ENCODE measurements at places on chromosomes 6 and 20. TPM values are rescaled to one million over a fixed set of nuclear protein-coding genes. Genes with fewer than 3 reads are reported as not detected.

Gene RAET1E
- total RNA-seq = 0.39 TPM

Gene FAM184A
- 1.8 TPM for total RNA-seq

Gene PPP1R16B
- not detected for total RNA-seq

Gene AKAP12
- 207 TPM for total RNA-seq

Gene VPS16
- 29.0 TPM for total RNA-seq

Gene SAPCD1
- total RNA-seq = 0.54 TPM

Gene ENPP4
- total RNA-seq = 1.6 TPM

Gene ALDH5A1
- 5.0 TPM for total RNA-seq

Gene MLIP
- total RNA-seq = 0.32 TPM

Gene ERMARD
- total RNA-seq = 20.9 TPM

Gene PCK1
- total RNA-seq = not detected

Gene SPAG4
- total RNA-seq = 7.3 TPM

Gene ZNF512B
- total RNA-seq = 10.2 TPM

Gene PPIL6
- 6.2 TPM for total RNA-seq

Gene MOCS1
- total RNA-seq = 22.3 TPM

Gene CFB
- 34.6 TPM for total RNA-seq

Gene IRF4
- total RNA-seq = 0.11 TPM

All from articular chondrocyte of knee joint (primary cell).